CD4-positive, alpha-beta T cell treated with Interleukin-4 for 4 hours (primary cell): ENCODE measurements at places on chromosomes 5 and 9.

GRCh38 chr9:99093492-99093791, 11.5 kb upstream of the TGFBR1 start:
- DNase-seq: no peak

DNA sequence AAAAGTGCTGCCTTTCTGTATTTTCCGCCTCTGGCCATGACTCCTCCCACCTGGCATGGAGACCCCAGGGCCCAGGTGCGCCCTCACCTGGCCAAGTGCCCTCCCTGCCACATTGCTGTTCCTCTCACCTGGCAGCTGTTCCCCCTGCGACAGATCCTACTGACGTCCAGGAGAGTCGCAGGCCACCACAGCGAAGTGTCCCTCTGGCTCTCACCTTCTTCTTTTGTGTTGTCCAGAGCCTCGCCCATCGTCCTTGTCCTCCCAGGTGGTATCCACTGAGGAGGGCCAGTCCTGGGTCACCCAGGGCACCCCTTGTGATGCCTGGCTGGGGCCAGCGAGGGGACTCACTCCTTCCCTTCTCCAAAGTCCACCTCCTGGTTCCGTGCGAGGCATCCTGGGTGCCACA, 2.6 kb downstream of the NKD2 start:
- no peak for DNase-seq

GRCh38 chr5:142193114-142193428, 84.5 kb downstream of the NDFIP1 start:
- DNase-seq: no peak

DNA sequence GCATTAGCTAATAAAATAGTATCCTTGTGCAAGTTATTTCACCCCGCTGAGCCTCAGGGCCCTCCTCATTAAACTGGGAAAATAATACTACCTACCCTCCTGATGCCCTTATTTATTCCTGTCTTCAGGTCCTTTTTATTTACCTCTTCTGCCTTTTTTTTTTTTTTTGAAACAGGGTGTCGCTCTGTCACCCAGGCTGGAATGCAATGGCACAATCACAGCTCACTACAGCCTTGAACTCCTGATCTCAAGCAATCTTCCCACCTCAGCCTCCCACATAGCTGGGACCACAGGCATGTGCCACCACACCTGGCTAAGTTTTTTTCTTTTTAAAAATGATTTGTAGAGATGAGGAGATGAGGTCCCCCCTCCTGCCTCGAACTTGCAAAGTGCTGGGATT, 20.9 kb downstream of the HBEGF start:
- no peak for DNase-seq

DNA sequence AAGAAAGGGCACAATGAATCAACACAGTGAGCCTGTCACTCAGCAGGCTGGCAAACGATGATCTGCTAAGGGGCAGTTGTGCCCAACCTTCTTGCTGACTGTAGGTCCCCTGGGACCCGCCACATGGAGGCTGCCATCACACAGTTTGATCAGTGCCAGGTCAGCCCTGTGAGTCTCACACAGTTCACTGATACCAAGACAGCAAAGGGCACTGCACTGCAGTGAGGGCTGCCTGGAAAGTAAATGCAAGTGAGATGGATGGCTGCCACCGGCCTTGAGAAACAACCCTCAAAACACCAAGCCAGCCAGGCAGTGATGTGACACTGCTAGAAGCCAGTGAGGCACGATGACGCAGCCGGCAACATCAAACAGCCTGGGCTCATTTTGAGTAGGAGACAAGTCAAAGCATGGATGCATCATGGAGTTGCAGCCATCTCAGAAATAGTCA, 30.3 kb downstream of the FOXD1 start:
- no peak for DNase-seq

- DNase-seq: no peak
Measured at GRCh38 chr9:35563791-35564197, 41.3 kb upstream of the TESK1 start.

- no peak for DNase-seq
Measured at GRCh38 chr9:101587332-101588043, 7.3 kb downstream of the PPP3R2 start.

DNA sequence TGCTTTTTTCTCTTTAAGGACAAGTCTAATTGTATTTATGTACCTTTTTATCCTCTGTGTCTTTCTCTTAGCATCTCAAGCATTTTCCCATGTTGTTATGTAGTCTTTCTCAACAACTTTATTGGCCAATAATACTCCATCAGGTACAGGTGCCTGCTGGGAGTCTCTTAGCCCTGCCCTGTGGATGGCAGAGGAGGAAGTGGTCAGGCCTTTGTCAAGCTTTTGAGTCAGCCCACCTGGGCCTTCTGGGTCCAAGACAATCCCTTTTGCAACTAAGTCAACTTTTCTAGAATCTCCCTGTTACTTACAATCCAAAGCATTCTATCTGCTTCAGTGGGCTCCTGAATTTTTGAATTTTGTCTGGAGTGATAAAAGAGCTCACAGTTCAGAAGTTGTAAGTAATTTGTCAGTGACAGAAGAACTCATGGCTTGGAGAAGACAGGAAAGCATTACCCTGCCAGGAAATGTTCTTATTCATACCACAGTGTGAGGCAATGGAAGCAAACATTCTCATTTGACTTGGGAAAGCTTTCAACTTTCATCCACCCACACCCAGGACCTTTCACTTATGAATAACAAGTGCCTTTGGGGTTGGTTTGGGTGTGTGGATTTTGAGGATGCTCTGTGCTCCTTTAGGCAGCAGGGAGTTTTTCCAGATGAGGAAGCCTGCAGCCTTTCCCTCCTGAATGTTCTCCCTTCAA, 200.0 kb upstream of the S1PR3 start:
- no peak for DNase-seq

GRCh38 chr5:95595289-95595931, 24.5 kb upstream of the GPR150 start:
- no peak for DNase-seq

DNA sequence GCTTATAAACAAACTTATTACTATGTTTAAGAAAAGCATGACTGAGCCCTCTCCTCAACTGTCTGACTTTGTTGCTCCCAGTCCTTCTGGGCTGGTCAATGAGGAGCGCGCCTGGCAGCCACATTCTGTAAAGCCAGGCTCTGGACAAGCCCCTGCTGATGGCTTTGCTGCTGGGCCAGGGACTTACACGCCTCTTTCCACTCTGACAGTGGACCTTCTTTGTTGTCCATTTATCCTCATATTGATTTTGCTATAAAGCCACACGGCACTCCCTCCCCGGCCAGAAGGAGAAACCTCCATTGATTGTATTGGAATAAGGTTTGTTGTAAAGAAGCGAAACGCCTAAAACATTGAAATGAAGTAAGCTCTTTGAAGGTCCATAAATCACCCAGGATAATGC, 50.6 kb downstream of the C5orf15 start:
- no peak for DNase-seq

- no peak for DNase-seq
Measured at GRCh38 chr5:1415059-1415425, 30.2 kb downstream of the SLC6A3 start.

DNA sequence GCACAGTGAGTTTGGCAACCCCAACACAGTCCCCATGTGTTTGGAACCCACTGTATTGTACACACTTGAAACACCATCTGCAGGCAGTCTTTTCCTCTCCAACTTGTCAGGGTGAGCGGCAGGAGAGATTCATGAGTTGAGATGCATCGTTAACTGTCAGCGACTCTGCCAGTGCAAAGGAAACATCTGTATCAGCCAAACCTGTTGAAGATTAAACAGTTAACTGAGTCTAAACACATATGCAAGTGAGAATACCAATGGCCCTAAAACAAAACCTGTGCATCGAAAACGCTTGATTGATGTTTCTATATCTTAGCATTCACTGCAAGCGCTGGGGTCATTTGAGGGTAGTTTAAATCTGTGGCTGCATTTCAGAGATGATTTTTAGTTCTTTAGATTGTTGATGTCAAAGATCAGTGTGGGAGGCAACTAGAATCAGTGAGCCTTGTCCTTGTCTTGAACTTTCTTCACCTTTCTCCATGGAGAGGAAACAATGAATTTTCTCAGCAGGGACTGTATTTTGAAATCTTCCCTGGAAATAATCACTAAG, 41.3 kb upstream of the PAM start:
- no peak for DNase-seq

- no peak for DNase-seq
Measured at GRCh38 chr5:95810305-95811125, 12.0 kb downstream of the GLRX start.
